ENCODE measurements at places on chromosomes 4 and X.

DNA sequence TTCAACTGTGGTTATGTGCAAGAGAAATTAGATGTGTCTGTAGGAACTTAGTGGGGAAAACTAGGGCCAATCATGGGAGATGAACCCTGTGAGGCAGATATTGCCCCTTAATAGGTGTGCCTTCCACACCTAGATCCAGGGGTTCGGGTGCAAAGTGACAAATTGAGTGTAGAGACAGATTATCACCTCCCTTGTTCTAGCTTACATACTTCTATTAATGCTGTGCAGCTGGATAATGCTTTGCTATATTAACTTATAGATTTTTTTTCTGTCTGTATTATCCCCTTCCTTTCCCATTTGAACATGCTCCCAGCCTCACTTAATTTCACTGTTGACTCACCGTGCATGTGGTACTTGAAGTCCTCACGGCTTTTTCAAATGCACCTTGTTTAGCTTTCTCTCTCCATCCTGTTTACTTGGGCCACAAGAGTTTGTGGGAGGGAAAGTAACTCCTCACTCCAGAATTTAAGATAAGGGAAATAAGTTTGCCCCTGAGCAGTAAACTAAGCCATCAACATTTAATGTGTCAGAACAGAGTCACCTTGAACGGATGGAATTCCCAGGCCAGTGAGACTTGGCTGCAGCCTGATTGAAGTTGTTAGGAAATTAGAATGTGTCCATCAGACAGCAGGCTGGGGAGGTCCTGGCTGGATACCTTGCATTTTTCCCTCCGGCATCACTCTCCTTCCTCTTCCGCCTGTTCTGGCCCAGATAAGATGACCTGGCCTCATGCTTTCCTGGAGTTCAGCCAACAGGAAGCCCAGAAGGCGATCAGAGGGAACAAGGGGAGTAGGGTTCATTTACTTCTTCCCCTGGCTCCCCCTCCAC, 478.4 kb downstream of the BCOR start:
- no peak for DNase-seq

DNA sequence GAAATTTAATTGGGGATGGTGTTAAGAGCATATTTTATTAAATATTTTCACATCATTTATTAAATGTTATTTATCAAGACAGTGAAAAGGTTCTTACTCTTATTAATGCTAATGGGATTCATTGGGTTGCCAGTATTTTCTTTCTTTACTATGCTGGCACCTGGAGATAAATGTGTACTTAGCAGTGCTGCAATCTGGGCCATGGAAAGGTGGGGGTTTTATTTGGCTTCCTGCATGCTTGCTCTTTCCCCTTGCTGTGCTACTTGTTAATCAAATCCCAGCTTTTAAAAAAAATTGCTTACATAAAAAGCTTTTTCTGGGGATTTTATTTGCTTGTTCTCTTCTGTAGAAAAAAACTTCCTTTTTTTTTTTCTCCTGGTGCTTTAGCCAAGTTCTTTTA, 48.3 kb downstream of the ZAR1 start:
- DNase-seq, result no peak

DNA sequence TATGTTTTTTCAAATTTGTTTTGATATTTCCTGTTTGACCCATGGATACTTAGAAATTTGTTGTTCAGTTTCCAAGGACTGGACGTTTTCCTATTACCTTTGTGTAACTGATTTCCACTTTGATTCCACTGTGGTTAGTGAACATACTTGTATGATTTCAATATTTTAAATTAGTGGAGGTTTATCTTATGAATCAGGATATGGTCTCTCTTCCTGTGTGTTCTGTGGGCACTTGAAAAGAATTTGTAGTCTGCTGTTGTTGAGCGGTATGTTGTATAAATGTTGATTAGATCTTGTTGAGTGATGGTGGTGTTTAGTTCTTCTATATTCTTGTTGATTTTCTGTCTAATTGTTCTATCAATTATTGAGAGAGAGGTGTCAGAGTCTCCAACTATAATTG, 21.2 kb upstream of the LAMTOR3 start:
- no peak for DNase-seq

- no peak for DNase-seq
These were observed 94.5 kb upstream of the IL15 start for GRCh38 chr4:141541851-141542250.

DNA sequence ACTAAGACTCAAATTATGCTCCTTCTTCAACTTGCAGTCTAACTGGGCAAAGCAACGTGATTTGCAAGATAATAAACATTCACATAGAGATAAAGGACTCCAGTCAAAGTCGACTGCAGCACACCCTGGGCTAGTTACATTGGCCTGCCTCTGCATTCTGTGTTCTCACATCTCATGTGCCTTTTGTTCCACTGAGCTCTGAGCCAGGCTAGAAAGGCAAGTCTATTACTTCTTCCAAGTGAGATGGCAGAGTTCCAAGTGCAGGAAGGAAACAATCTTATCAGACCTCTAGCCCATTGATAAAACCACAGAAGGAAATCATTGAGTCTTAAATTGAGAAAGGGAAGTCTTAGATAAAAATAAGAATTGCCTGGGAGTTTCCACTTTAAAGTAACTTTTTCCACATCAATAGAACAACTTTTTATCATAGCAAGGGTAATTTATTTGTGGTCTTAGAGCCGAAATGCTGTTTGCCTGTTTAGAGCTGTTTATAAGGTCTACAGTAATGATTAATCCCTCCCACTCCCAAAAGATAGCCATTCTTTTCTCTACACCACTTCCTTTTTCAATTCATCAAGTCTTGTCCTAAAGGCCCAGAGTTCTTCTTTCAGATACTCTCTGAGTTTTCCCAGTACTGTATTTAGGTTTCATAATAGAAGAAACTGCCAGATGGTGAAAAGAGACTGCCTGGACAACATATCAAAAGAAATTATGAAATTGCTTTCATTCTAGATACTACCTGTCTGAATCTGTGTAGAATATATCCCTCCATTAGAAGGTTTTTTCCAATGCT, 200.2 kb downstream of the GUCY2F start:
- DNase-seq, result no peak

GRCh38 chrX:135484641-135485289, 35.7 kb upstream of the INTS6L start:
- peak; percentile 41 for DNase-seq

DNA sequence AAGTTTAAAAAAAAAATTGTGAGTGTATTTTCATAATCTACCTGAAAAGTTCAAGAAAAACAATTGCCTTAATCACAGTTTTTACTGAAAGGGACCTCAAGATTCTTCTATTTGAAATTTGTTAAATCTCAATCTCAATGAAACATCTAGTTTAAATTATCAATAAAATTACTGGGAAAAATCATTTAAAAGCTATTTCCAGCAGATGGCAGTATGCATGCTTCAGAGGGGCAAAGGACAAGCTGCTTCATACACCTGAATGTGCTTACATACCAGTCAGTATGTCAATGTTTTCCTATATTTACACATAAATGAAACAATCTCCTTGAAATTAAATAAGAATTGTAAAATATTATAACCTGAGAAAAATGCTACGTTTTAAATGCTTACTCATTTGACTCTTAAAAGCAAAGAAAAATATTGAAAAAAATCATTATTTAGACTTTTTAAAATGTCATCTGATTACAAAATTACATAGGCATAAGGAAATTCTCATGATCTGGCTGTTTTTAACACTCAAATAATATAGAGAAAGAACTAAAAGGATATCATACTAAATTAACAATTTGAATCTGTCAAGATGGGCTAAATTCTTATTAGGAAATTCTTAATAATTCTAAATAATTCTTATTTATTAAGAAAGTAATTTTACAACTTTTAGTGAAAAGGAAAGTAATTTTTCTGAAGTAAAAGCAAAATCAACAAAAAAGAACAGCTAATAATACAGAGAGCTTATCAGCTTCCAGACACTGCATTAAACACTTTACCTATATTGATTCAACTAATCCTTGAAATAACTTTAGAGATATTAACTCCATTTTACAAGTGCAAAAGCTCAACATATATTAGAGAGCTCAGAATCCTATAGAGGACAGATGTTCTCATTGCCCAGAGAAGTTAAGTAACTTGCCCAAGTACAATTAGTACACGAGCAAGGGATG, 242.1 kb downstream of the ADAMTS3 start:
- peak; percentile 57 for DNase-seq

Data from NCI-H1694 (cell line).